ENCODE measurements at places on chromosomes 16 and 17.

DNA sequence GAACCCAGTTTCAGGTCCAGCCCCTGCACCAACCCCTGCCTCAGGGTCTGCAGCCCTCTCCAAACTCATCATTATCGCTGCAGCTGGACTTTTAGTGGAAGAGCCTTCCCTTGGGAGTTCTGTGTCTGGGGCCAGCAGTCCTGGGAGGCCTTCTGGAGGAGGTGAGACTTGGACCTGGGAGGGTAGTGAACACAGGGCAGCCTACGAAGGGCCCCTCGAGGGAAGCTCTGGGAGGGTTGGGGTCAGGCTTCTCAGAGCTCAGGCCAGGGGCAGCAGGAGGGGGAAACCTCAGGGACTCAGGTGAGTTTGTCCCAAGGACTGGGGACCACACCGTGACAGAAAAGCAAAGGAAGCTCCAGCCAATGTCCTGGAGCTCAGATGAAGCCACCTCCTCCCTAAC lies 11.3 kb upstream of the SRRM2 start:
- no peak for DNase-seq

- DNase-seq: no peak
Observed at GRCh38 chr17:4479340-4479981, 19.2 kb upstream of the SPNS2 start.

GRCh38 chr17:2875608-2876007 lies 79.4 kb downstream of the RAP1GAP2 start:
- DNase-seq: no peak

GRCh38 chr17:44362459-44362948 lies 1.1 kb downstream of the FAM171A2 start:
- DNase-seq: no peak

DNA sequence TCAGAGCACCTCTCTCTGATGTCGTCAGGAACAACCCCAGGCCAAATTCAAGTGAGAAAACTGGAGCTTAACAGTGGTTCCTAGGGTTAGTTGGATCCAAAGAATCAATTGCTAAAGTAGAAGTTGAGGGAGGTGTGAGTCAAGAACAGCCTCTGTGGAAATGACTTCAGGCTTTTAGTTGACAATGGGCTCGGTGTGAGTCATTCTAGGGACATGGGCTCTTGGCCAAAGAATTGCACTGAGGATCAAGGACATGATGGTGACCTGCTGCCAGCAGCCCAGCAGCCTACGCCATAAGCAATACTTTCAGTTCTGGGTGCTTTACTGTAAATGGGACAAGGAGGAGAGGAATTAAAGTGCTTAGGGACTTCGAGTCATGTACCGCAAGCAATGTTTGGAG lies 32.1 kb upstream of the SMURF2 start:
- peak; percentile 66 for DNase-seq

DNA sequence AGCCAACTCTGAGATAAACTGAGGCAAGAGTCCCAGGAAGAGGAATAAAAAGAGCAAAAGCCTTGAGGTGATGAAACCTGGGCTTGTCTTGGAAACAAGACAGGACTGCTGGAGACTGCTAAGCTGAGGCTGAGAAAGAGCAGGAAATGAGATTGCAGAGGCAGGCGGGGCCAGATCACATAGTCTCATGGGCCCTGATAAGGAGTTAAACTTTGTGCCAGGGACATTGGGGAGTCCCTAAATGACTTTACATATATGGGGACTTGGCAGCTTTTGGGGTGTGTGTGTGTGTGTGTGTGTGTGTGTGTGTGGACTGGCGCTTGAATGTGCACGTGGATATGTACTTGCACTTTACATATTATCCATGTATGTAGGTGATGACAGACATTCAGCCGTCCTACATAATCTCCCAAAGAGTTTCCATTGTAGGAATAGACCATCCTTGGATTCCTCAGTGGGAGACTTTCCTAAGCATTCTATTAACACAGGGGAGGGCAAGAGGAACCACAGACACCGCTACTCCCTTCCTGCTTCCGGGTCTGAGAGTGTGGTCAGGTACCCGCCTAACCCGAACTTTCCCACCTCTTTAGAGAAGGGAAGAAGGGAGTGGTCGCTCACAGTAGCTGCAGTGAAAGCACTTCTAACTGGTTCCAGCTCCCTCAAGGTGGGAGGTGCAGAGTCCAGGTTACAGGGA lies 123.1 kb downstream of the LYRM1 start:
- no peak for DNase-seq

- no peak for DNase-seq
Observed at GRCh38 chr17:3866276-3866675, 20.2 kb upstream of the NCBP3 start.

DNA sequence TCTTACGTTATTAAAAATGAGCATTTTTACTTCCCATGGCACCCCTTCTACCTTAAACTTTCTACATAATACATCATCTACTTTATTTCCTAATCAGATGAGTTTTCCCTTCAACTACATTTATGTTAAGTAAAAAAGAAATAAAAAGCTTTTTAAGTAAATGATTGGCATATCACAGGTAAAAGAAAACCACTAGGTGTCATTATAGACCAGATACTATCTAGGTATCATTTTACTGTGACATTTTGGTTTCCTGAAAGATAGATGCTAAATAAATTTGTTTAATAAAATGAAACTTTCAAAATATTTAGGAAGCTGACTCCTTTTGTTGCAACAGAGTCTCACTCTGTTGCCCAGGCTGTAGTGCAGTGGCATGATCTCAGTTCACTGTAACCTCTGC lies 3.8 kb upstream of the CMTM1 start:
- DNase-seq: no peak

DNA sequence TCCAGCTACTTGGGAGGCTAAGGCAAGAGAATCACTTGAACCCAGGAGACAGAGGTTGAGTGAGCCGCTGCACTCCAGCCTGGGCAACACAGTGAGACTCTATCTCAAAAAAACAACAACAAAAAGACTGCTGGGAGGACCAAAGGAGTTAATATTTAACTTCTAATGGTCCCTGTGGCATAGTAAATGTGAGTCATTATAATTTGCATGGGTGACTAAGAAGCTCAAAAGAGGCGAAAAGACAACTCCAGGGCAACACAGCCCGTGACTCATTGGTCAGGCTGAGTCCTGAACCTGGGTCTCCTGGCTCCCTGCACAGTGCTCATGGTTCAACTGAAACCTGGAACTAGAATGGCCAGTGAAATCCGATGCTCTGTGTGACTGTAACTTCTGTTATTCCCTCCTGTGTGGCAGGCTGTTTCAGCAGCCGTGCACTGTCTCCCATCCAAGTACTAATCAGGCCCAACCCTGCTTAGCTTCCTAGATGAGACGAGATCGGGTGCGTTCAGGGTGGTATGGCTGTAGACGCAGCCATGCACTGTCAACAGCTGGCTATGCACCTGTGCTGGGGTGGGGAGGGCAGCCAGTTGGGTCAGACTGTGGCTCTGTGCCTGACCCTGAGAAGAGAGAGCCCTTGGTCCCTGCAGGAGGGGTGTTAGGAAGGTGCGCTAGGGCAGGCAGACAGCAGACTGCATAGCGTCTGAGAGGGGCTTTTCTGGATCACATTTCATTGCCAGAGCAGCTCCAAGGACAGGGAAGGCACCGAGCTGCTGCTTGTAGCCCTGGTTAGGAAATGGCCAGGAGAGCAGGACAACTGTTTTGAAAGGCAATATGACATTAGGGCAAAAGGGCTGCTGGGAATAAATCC lies 14.5 kb upstream of the GPRC5C start:
- peak; percentile 25 for DNase-seq

DNA sequence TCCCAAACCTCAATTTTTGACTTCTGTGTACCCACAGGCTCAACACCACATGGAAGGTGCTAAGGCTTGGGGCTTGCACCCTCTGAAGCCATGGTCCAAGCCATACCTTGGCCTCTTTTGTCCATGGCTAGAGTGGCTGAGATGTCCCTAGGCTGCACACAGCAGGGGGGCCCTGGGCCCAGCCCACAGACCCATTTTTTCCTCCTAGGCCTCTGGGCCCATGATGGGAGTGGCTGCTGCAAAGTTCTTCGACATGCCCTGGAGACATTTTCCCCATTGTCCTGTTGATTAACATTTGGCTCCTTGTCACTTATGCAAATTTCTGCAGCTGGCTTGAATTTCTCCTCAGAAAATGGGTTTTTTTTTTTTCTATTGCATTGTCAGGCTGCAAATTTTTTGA lies 47.0 kb downstream of the TBC1D26 start:
- no peak for DNase-seq

DNA sequence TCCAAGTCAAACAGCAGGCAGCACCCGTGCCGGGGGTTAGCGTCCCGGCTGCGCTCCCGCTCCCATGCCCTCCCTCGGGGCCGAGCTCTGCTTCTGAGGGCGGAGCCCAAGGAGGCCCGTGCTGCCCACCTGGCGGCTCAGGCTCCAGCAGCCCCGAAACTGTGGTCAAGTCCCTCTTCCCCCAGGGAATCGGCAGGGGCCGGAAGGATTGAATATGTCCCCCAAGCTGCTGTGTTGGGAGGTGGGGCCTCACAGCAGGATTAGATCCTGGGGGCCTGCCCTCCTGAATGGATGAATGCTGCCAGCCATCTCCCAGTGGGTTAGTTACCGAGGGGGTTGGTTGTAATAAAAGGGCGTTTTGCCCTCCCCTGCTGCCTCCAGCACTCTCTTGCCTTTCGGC lies 33.9 kb downstream of the MAP2K3 start:
- DNase-seq: no peak

DNA sequence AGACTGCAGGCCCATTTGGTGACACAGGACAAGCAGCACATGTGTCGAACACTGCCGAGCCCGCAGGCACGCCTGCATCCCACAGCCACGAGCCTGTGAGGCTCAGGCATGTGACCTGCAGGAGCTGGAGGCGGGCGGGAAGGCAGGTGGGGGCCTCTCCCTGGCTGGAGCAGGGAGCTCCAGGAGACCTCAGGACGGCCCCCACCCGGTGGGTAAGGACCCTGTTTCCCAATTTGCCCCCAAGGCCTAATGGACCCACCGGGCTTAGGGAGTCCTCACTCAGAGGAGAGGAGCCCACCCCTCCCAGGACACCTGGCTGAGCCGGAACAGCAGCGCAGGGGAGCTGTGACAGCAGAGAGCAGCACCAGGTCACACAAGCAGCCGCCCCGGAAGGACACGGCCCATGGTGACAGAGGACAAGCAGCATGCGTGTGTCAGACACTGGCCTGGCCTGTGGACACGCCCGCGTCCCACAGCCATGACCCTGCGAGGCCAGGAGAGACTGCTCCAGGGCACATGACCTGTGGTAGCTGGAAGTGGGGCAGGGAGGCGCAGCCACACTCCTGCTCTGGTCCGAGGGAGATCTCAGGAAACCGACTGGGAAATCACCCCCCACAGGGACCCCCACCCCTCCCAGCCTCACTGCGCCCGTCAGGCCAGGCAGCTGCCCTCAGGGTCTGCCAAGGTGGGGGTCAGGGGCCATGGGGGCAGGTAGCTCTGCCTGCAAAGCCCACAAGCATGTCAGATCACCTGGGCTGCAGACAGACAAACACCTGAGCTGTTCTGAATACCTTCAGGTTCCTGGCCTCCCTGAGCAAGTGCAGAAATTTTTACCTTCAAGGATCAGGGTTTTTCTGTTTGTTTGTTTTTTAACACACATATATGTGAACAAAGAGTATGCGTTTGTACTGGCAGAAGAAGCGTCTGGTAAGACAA lies 2.4 kb downstream of the SPSB3 start:
- no peak for DNase-seq

GRCh38 chr17:81994593-81995462 lies 17.4 kb downstream of the ASPSCR1 start:
- DNase-seq: no peak

Measured in AG10803 (cell line).